ENCODE measurements at places on chromosomes 16 and 17.

GRCh38 chr16:19871721-19872120 is 12.9 kb downstream of the GPRC5B start:
- no peak for DNase-seq

- peak; percentile 81 for DNase-seq
Measured at GRCh38 chr17:68035131-68035522, 408 bp upstream of the KPNA2 start.

DNA sequence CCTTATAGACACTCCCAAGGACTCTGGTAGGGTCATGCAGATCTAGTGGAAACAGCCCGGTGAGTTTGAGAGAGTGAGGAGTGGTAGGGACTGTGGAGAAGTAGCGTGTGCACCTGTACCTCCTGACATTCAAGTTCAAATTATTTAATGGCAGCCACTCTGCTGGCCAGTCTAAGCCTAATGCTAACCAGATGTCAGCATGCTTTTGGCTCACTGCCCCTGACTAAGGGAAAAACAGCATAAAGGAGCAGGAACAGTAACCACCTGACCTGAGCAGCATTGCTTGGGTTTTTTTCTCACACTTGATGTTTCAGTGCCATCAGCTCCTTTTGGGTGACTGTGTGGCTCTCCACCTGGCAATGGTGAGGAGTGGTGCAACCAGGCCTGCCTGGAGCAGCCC is 23.8 kb upstream of the SLC12A3 start:
- DNase-seq, result no peak

GRCh38 chr17:18107061-18107790 is 1.3 kb upstream of the MYO15A start:
- no peak for DNase-seq

GRCh38 chr17:74362810-74363498 is 1.3 kb upstream of the BTBD17 start:
- no peak for DNase-seq

DNA sequence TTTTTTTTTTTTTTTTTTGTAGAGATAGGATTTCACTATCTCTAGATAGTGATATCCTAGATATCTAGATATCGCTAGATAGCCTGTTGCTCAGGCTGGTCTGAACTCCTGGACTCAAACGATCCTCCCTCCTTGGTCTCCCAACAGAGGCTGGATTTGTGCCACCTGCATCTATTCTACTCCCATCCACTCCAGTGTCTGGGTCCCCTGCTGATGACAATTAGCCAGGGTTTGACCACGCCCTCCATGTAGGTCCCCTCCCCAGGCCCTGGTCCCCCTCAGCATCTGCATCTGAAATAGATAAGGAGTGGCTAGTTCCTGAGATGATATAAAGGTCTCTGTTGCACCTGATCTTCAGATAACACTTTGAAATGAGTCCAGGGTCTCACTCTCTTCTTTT is 2.2 kb downstream of the ZNF688 start:
- no peak for DNase-seq

DNA sequence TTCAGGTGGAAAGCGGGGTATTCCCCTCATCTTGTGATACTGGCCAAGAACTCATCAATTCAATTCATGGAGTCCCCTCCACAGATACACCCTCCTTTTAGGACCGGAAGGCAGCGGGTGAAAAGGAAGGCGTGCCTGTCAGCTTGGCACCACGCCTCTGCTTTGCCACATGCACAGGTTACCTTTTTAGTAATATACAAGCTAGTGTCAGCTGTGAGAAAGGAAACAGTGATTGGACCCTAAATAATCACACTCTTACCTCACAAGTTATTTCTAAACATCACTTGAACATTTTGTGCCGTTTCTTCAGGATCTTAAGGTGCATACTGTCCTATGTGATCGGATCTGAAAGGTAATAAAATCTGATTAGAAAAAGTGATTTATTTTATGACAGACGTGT is 15.7 kb downstream of the ZDHHC7 start:
- DNase-seq, result peak; percentile 63

- DNase-seq, result no peak
Measured at GRCh38 chr17:21164620-21165019, 37.9 kb downstream of the DHRS7B start.

DNA sequence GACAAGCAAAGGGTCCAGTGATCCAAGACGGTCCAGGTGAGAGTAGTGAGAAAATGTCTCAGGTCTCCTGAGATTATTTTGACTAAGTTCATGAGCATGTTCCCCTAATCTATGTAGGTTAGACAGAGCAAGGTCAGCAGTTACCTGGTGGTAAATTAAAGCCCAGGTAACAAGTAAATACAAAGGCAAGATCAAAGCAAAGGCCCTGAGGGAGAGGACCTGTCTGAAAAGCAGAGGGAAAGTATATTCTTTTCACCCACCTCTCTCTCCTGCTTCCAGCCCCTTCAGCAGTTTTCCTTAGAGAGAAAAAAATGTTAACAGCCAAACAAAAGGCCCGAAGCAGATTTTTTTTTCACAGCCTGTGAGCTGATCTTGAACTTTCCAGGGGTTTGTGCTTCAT is 302.7 kb downstream of the MAP2K6 start:
- DNase-seq, result no peak

DNA sequence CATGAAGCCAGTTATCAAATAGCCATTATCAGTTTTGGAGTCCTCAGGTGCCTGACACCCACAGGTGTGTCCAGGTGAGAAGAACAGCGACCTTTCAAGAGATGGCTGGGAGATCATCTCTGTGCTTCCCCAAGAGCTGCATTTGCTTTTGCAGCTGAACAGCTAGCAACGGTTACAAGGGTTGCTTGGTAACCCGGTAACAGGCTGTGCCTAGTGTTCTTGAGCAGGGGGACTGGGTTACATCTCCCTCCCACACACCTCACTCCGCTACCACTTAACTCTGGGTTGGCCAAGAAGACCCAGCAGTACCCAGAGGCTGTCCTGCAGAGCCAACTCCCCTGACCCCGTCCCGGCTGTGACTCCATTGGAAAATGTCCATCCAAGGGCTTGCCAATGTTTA is 147.0 kb downstream of the SLC39A11 start:
- DNase-seq, result no peak

GRCh38 chr17:36730857-36731490 is 129.6 kb downstream of the MRM1 start:
- no peak for DNase-seq

DNA sequence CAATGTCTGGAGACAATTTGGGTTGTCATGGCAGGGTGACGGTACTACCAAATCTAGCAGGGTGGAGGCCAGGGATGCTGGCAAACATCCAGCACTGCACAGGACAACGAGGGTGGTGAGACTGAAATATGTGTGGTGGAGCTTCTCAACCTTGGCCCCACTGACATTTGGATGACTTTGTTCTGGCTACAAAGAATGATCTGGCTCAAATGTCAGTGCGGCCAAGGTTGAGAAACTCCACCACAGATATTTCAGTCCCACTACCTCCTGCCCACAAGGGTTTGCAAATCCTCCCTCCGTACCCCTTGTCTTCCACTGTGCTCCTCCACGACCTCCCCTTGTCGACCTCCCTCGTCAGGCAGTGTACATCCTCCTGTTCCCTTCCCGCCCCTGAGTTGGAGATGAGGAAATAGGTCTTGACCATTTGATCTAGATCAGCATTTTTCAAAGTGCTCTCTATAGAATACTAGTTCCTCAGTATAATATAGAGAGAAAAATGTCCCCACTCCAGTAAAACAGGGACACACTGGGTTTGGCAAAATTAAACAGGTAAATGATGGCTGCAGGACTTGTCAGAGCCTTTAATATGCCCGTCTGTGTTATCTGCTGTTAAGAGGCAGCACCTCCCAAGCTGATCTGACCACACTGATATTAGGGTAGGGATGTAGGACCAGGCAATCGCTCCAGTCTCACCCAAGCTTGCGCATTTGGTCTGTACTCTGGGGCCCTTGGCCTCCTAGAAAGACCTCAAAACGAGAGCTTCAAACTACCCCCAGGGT is 6.8 kb downstream of the OSGIN1 start:
- DNase-seq, result no peak

DNA sequence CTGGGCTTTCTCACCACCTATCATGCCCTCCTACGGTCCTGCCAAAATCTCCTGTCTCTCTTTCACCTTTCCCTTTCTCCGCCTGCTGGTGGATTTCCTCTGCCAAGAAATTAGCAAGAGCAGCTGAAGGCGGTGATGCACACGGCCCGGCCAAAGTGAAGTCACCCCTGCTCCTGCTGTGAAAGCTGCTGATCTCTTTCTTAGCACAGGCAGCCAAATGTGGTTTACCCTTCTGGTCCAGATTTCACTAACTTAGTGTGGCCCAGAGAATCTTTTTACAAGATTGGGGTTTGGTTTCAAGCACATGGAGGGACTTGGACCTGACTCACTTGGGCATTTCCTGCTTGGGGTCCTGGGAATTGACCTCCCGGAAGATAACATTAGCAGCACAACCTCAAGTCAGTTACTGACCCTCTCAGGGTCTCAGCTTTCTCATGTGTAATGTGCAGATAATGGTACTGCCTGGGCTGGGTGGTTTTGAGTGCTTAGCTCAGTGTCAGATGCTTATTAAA is 155.7 kb downstream of the SOCS1 start:
- DNase-seq, result no peak

GRCh38 chr17:82412535-82413520 is 5.3 kb upstream of the HEXD start:
- no peak for DNase-seq

- no peak for DNase-seq
Measured at GRCh38 chr16:74825016-74825415, 50.4 kb upstream of the FA2H start.

GRCh38 chr17:75459590-75460267 is 3.3 kb downstream of the TMEM94 start:
- DNase-seq, result no peak

DNA sequence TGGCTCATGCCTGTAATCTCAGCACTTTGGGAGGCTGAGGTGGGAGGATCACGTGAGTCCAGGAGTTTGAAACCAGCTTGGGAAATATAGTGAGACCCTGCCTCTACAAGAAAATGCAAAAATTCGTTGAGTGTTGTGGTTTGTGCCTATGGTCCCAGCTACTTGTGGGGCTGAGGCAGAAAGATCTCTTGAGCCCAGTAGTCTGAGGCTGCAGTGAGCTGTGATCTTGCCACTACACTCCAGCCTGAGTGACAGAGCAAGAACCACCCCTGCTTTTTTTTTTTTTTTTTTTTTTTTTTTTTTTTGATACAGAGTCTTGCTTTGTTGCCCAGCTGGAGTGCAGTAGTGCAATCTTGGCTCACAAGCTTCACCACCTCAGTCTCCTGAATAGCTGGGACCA is 34.0 kb downstream of the ITGB3 start:
- no peak for DNase-seq
